ENCODE measurements at places on chromosomes 16 and 17.

DNA sequence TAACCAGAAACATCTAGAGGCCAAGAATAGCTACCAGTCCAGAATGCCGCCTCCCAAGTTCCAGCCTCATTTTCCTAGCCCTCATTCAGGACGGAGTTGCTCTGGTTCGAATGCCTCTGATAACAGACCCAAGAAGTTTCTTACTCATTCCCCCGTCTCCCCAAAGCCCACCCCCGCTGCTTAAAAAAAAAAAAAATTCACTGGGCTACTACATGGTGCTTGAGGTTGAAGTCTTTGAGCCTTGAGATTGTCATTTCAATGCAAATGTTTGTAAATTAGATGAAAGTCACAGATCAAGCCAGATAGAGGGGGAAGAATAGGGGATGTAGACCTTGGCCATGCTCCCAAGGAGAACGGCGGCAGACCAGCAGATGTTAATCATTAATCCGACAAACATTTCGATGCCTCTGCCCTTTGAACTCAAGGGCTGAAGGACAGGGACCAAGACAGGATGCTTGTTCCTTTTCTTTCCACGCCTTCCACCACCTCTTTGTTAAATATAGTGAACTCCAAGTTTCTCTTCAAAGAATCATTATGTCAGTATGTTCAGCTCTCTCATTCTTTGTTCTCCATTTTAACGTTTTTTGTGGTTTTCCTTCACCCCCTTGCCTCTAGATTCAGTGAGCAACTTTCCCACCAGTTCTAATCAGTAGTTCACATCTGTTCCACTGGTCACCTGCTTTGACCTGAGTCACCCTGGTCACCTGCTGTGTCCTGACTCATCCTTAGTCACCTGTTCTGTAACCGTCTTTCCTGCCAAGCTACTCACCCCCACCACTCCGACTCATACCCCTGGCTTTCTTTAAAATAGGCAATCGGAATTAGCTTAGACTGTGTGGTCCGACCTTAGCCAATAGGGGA, 190.3 kb downstream of the CPPED1 start:
- DNase-seq = no peak

GRCh38 chr16:68422396-68422960, 25.8 kb downstream of the SMPD3 start:
- no peak for DNase-seq

- no peak for DNase-seq
These were observed 44.8 kb downstream of the METTL16 start for GRCh38 chr17:2466931-2467330.

DNA sequence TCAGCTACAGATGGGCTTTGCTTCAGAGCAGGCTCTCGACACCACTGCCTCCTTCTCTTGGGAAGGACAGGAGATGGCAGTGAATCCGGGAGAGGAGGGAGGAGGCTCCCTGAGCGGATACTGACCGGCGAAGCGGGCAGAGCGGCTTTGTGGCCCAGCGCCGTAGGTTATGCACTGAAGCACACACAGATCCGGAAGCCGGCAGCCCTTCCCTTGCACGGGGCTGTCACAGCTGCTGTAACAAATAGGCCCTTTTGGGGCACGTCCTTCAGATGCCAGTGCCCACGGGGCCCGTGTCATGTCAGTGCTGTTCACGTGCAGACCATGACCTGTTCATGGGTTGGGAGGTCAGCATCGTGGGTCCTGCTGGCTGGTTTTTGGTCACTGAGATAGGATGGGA, 144.7 kb upstream of the CHMP6 start:
- no peak for DNase-seq

GRCh38 chr17:73609758-73610157, 34.5 kb downstream of the SDK2 start:
- DNase-seq = no peak
